ENCODE measurements at places on chromosomes 5 and 9.

GRCh38 chr9:122948313-122948712 lies 7.5 kb downstream of the RABGAP1 start:
- DNase-seq, result no peak

DNA sequence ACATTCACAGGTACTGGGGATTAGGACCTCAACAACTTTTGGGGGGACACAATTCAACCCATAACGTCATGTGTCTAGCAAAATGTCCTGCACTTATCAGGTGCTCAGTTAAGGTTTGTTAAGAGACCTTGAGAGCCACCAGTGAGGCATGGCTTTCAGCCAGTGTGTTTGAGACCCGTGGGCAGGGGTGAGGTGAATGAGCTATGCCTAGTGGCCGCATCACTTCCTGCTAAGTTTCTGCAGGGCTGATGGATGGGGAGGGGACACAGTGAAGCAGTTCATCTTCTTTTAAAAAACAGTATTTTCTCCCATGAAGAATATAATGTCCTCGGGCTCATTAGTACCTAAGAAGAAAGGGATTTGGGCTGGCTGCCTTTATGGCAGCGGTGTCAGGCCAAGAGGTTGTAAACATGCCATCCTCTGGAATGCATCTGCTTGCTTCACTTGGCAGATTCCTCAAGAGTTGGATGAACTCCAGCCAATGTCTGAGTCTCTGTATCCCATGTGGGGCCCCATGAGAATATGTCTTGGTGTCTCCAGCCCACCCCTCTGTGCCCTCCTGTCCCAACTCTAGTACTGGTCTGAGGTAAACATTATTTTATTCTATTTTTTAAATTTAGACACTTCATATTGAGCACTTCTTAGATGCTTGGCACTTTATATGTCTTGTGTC lies 282.2 kb downstream of the CWC27 start:
- no peak for DNase-seq

- DNase-seq, result no peak
Observed at GRCh38 chr9:96031366-96031824, 155.9 kb downstream of the ERCC6L2 start.

DNA sequence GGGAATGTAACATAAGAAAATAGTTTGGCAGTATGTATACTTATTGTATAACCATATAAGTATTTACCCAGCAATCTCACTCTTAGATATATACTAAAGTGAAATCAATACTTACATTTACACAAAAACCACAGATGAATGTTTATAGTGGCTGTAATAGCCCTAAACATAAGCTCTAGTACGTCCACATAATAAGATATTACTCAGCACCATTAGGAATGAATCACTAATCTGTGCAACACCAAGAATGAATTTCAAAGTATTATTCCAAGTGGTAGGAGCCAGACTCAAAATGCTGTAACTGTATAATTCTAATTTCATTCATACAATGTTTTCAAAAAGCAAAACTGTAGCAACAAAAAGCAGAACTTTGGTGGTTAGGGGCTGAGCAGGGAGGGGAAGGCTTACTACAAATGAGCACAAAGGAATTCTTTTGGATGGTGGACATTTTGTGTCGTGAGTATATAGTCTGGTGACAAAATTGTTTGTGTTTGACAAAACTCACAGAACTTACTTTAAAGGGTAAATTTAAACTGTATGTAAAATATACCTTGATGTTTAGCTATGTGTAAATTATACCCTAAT lies 11.9 kb upstream of the C5orf46 start:
- no peak for DNase-seq

DNA sequence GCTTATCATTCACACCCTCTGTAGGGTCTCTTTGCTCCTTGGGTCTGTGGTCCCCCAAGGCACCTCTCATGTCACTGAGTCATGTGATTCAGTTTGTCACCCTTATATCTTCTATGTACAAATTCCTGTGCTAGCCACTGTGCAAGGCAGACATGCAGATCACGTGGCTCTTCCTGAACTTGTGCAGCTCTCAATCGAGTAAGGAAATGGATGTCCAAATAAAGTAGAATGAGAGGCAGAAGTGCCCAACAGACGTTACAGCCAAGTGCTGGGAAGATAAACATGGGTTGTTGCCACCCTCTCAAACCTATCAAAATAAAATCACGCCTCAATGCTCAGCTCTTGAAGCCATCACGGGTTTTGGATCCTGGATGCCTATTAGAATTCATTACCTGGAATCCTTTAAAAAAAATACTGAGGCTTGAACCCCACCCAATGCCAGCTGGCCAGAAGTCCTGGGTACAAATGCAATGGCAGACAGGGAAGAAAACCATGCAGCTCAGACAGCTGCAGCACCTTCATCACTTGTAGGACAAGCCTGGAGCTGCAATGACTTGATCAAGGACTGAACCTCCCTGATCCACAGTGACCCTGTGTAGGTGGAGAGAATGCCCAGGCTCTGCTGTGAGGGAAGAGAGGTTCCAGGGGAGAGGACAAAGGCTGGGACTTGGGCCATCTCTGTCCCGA lies 228.7 kb upstream of the DAP start:
- no peak for DNase-seq

DNA sequence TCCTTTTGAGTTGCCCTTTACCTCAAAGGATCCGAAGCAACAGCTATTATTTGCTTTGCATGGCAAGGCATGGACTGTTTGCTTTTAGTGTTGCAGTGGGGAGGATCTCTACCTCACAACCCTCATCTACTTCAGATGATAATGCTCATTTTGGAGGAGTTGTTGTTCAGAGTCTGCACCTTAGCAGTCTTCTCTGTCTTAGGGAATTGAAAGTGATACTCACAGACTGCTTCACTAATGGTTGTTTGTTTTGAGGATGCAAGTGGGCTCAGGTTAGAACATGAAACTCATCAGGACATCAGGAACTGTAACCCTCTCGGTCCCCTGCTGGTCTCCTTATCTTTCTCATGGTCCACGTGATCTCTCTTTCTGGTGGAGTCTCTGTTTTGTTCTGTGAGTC lies 172.9 kb upstream of the ANKH start:
- DNase-seq, result no peak

DNA sequence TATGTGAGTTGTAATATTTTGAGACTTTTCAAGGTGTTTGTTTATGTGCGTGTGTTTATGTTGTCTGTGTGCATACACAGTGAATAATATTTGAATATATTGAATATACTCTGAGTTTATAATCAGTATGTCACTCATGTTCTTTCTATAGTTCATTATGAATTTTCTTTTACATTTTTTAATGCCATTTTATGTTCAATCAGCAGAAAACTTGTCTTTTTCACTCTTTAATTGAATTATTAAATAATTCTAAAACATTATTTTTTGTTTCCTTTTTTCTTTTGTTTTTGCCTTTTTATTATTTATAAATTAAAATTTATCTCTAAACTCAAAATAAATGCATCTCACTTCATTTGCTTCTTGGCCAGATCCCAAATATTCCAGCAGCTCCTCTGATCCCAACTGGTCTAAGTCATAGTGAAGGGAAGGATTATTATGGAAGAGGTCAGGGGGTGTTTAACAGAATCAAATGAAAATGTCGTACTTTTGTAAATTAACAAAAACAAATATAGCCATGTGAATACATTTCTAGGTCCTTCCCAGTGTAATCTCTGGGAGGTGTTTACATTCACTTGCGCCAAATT lies 188.9 kb downstream of the KDM4C start:
- no peak for DNase-seq

All from activated T-helper 1 cell treated with anti-CD3 and anti-CD28 coated beads, Interleukin-2, amount 50 U/mL, for 16 hours (primary cell).